Omental fat pad (tissue), 4 donors: ENCODE measurements at places on chromosomes 5 and 9. TPM values are rescaled to one million over a fixed set of nuclear protein-coding genes. Genes with fewer than 3 reads are reported as not detected.

GRCh38 chr9:34744295-34745221 is 34.6 kb upstream of the CCL21 start:
- DNase-seq = no peak

Gene NAIP
- 35.8 TPM for total RNA-seq

GRCh38 chr5:149611326-149611725 is 30.0 kb downstream of the ARHGEF37 start:
- no peak for DNase-seq

- no peak for DNase-seq
These were observed 175.7 kb downstream of the FRMD3 start for GRCh38 chr9:83362341-83362995.

DNA sequence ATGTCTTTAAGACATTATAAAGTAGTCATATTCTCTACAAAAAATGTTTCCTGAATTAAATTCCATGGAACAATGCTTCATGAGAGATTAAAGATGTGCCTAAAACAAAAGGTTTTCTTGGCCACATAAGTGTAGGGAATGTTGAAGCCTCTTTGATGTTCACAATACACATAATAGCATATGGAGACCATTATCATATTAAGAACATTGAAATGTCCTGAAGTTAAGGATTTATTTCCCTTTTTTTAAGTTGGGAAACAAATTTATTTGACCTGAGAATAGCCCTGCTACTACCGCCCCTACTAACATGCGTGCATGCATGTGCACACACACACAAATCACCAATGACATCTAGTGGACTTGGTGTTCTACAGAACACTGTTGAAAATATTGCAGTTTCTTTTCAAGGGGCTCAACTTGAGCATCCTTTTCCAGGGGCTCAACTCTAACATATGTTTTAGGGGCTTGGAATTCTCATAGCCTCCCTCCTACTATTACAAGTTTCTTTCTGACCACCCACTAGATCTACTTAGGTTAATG is 124.9 kb upstream of the C6 start:
- no peak for DNase-seq

DNA sequence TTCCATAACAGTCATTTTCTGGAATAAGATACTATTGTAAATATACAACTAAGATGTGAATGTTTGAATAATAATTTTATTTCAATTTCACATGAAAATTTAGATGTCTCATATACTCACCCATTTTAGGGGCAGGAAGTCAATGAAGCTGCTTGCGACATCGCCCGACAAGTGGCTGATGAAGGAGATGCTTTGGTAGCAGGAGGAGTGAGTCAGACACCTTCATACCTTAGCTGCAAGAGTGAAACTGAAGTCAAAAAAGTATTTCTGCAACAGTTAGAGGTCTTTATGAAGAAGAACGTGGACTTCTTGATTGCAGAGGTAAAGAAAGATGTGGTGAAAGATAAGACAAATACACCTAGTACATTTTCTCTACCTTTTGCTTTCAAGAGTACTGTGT is 8.6 kb downstream of the BHMT start:
- no peak for DNase-seq

DNA sequence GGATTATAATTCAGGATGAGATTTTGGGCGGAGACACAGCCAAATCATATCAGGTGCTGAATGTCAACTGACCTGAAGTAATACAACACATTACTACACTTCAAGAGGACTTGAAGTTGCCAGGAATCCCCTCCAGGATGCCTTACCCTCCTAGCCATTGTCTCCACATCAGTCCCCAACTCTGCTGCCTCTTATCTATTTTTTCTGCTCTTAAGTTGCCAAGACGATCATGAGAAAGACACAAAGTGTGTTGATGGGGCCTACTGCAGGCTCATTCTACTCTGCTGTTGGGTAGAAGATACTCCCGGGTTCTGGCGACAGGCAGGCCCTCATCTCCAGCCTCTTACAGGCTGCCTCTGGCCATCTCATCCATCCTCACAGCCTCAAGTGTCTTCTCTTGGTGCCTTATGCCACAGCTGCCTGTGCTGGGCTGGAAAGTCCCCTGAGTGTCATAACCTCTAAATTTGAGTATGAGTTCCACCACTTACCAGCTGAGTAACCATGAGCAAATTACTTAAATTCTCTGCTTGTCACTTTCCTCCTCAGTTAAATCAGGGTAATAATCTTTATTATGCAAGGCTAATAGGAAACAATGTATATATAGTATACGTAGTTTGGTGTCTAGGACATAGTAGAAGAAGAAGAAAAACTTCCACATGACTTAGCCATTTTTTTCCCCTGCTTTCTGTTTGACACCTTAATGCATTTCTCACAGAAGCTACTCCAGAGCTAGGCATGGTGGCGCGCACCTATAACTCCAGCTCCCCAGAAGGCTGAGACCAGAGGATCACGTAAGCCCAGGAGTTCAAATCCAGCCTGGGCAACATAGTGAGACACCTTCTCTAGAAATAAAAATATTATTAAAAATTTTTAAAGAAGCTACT is 73.0 kb upstream of the SNX2 start:
- no peak for DNase-seq

Gene PCDHB10
- 1.0 TPM for total RNA-seq

- no peak for DNase-seq
These were observed 284.8 kb downstream of the DENND1A start for GRCh38 chr9:123645126-123645525.

- no peak for DNase-seq
These were observed 36.6 kb downstream of the MELK start for GRCh38 chr9:36609306-36609705.

GRCh38 chr5:168991311-168991710 is 309.6 kb downstream of the SLIT3 start:
- DNase-seq = no peak

Gene WDR36
- total RNA-seq = 32.8 TPM

DNA sequence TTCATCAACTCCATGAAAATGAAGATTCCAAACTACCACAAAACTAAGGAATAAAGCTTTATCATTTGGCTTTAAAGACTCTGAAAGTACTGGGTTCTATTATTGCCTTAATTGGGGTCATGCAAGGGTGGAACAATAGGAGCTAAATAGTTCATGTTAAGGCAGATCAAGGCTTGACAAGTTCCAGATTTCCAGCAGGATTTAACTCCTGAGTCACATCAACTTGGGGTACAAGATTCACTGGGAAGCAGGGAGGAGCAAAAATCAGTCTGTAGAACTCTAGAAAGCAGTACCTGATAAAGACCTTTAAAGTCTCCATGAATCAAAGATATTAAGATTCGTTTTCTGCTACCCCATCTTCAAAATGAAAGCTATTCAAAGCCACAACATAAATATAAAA is 41.9 kb upstream of the GLRX start:
- no peak for DNase-seq

GRCh38 chr9:96423322-96423984 is 5.3 kb upstream of the ZNF367 start:
- no peak for DNase-seq

GRCh38 chr9:119788921-119789320 is 419.7 kb upstream of the BRINP1 start:
- DNase-seq = no peak

DNA sequence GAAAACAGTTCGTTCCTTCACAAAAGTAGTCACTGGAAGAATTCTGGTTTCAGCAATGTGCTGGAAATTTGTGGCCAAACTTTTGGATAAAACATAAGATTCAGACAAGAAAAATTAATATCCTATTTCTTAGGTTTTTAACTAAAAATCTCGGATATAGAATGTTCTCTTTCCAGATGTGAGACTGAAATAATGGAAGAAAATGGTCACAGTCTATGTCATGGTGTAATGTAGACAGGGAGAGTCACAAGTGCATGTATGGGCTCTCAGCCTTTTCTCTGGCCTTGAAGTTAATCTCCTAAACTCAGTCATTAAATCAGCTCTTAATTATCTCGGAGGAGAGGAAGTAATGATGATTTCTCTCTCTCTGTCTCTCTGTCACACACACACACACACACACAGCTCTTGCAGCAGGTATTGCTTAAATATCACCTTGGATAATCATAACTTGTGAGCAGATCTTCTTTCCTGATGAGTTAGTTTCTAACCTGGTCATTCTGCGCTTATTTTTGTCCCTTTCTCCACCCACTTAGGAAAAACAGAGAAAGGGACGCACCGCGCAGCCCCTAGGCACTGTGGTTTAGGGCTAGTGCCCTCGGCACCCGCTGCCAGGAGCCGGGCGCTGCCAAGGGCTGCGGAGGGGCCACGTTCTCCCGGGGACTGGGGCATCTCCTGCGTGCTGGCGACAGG is 672 bp upstream of the ITGA2 start:
- no peak for DNase-seq

Gene FAXDC2
- total RNA-seq = 35.6 TPM

DNA sequence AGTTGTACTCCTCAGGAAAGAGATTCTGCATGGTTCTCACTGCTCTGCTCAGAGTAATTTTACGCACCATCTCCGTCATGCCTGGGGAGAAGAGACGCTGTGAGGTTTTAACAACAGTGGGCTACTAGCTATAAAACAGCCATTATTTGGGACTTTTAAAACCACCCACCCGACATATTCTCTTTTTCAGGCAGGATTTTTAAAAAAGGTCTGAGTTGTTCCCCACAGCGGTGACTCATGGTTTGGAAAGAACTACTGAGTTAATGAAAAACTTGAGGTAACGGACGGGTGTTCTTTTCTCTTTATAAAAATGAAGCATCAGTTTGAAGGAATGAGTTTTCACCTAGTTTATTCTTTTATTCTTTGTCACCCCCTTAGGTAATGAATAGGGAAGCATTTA is 61.3 kb downstream of the TTLL11 start:
- DNase-seq = no peak
